ENCODE measurements at places on chromosomes 12 and 14.

DNA sequence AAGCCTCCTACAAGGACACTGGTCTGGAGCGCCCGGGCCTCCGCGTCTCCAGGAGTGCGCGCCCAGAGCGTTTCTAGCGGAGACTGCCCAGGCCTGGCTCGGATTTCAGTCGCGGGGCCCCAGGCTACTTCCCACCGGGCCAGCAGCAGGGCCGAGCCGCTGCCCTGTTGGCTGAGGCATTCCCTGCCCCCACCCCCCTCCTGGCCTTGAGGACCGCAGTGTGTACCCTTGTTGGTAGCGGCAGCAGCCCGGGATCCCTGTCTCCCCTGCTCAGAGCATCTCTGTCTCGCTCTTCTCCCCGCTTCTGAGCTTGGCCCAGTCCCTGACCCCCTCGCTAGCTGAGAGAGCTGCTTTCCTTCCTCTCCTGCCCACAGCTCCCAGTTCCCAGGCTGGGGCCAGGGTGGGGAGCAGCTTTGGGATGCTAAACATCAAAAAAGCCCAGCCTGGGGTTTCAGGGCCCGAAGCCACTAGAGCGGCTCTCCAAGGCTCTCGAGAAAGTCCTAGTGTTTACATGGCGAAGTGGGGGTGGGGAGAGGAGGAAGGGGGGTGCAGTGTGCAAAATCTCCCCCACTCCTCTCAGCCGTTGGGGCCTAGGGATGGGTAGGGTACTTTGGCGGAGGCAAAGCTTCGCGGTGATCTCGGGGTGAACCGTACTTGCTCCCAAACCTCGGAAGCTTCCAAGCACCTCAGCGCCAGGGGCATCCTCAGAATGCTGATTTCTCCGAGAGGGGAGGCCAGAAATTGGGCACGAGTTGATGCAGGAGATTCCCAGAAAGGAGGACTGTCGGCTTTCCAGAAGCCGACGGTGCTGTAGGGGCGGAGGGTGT lies 6.4 kb downstream of the NKX2-1 start:
- no peak for DNase-seq

GRCh38 chr12:70272510-70272909 lies 29.3 kb downstream of the CNOT2 start:
- no peak for DNase-seq

DNA sequence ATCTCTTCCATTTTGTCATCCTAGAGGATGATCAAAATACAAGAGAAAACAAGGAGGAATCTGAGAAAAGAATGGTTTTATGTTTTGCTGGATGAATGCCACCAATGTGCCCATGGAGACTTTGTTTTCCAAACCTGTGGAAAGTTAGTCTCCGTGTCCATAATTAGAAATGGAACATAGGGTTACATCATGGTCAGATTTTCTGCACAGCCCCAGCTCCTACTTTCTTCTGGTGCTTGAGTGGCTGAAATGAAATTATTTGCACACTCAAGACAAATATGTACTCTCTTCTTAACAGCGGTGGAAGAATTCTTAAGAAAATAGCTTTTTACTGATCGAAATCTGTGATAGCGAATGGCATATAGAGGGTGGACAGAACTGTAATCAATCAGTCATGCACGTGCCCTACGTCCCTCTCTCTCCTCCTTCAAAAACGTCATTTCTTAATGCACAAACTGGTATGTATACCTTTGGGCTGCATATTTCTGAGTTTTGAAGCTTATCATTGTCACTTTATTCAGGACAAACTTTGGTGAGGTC lies 825.2 kb downstream of the AACS start:
- DNase-seq = no peak

GRCh38 chr12:52582486-52582885 lies 8.8 kb upstream of the KRT74 start:
- DNase-seq = no peak

DNA sequence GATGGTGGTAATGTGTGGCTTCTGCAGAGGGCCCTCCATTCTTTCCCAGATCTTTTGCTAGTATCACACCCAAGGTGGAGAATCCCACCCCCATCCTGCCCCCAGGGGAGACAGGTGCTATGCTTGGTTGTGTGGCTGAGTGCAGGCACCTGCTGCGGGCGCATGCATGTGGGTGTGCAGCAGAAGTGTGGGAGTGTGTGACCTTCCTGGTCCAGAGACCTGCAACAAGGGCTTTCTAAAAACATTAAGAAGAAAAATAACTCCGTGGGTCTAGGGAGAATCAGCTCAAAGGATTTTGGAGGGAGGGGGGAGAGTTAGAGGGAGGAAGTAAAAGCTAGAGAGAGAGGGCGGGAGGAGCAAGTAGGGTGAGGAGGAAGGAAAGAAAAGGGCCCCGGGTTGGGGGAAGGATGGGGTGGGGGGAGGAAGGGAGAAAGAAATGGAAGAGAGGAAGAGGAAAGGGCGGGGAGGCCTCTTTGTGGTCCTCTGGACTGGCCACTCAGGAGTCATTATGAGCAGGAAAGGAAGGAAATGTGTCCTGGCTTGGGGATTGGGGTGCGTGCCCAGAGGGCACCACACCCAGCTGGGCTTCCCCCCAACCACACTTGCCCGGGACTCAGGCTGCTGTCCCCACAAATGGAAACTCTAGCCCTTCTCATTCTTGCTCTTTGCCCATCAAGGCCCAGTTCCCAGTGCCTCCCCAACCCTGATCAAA lies 3.1 kb upstream of the FIGNL2 start:
- no peak for DNase-seq

- peak; percentile 54 for DNase-seq
Measured at GRCh38 chr14:96256407-96256806, 397 bp downstream of the BDKRB1 start.

GRCh38 chr12:70920251-70920851 lies at the start of gene PTPRR:
Gene PTPRR (minus strand): TSS chr12:70920738. CDS start chr12:70920390, 348 bp downstream.
- no peak for DNase-seq

- DNase-seq = peak; percentile 92
Measured at GRCh38 chr12:77122236-77122635, 56.9 kb upstream of the E2F7 start.

- no peak for DNase-seq
Measured at GRCh38 chr14:102418169-102418852, 55.6 kb downstream of the TECPR2 start.

DNA sequence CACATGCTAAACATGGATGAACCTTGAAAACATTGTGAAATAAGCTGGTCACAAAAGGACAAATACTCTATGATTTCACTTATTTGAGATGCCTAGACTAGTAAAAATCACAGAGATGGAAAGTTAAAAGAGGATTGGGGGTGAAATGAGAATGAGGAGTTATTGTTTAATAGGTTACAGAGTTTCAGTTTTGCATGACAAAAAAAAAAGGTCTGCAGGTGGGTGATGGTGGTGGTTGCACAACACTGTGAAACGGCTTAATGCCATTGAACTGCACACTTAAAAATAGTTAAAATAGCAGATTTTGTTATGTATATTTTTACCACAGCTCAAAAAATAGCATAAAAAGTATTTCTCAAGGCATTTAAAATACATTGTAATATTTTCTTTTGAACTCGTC lies 151.9 kb upstream of the NRXN3 start:
- DNase-seq = no peak

- DNase-seq = peak; percentile 93
Measured at GRCh38 chr12:52871291-52872039, 22.7 kb upstream of the KRT78 start.

- DNase-seq = no peak
Measured at GRCh38 chr12:121787063-121788025, 6.1 kb downstream of the RHOF start.

DNA sequence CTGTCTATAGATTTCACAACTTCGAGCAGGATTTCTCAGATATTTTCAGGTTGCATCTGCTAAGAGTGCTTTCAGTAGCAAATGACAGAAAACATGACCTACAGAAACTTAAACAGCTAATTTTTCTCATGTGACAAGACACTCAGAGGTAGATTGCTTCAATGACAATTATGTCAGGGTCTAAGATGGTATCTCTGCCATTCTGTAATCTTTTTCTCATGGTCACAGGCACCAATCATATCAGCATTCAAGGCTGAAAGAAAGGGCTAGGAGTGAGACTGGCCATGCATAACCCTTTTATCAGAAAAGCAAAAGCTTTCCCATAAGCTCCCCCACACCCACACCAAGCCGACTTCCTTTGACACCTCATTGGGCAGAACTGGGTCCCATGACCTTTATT lies 450.5 kb upstream of the FAR2 start:
- DNase-seq = no peak

GRCh38 chr14:24262821-24263733 lies at the start of gene TGM1:
Gene TGM1 (minus strand): TSS chr14:24263177. CDS start chr14:24262352, 825 bp downstream.
- DNase-seq = no peak

- peak; percentile 35 for DNase-seq
Measured at GRCh38 chr12:50507930-50508329, 3.1 kb downstream of the DIP2B start.

GRCh38 chr12:111570084-111570961 lies 28.8 kb downstream of the ATXN2 start:
- DNase-seq = peak; percentile 83

DNA sequence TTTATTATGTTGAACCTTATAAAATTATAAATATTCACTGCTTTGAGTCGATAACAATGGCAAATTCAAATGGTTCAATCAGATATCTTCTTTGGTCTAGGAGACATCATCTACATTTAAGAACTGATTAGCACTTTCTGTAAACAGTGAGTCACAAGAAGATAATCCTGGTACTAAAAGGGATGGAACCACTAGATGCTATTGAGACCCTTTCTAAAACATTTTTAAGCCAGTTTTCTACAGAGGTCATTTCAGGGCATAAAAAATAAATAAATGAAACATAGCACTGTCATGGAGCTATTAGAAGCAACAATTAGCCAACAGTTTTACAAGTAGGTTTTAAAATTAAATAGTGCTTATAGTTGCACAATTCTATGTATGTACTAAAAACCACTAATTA lies 212.2 kb downstream of the DUSP6 start:
- DNase-seq = no peak

DNA sequence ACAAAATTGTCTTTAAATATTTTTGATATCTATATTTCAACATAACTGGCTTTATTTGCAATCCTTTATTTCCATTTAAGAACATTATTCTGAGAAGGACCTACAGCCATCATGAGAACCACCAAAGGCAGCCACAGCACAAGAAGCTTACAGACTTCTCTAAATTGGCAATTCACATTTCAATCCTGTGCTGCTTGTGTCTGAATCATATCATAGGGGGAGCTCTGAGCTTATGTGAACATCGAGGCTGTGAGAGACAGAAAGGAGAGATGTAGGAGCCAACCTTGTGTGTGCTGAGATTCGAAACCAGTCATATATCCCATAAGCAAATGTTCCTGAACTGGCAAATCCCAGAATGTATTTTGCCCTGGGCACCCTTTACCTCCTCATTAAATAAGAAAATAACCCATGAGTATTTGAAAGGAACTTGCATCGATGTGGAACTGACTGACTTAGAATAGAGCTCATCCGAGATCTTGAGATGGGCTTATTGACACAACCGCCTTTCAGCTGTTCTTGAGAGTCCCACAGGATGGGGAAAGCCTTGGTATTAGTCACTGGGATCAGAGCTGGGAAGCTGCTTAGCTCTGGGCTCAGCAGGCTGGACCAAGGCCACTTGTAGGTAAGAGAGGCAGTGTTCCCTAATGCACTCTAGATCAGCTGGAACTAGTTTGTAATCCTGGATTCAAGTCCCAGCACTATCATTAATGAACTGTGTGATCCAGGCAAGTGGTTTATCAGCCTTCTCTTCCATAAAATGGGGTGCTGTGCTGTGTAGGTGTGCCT lies 329.8 kb downstream of the CACNA1C start:
- DNase-seq = no peak

- no peak for DNase-seq
Measured at GRCh38 chr12:104672501-104673265, 215.9 kb downstream of the CHST11 start.

DNA sequence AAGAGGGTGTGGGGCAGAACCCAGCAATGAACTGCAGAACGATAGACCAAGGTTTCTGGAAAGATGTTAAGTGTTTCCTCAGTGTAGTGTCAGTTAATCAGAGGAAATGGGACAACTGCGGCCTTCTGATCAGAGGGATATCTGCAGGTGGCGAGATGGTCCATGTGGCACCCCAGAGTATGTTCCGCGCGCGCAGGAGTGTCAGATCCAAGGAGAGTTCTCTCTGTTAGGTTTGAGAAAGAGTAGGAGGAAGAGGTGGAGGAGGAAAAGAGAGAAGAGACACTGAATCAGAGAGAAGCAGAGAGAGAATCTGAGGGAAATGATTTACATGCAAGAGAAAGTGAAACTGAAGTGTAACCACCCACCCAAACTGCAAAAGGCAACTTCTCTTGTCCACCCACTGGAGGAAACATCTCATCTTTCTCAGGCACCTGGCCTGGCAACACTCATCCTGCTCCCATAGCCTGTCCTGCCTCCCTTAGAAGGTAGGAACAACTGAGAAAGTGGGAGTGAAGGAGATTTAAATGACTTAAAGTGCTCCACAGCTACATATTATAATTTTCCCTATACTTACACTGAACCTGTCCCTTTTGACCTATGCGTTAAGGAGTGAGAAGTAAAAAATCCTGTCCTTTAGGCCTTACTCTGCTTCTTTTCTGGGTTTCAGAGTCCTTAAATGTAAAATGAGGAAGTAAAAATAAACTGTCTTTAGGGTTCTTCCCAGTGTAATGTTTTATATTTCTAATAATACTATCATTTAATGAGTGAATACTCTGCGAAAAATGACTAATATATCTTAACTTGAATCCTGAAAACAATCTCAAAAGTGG lies 6.8 kb upstream of the TESPA1 start:
- no peak for DNase-seq

DNA sequence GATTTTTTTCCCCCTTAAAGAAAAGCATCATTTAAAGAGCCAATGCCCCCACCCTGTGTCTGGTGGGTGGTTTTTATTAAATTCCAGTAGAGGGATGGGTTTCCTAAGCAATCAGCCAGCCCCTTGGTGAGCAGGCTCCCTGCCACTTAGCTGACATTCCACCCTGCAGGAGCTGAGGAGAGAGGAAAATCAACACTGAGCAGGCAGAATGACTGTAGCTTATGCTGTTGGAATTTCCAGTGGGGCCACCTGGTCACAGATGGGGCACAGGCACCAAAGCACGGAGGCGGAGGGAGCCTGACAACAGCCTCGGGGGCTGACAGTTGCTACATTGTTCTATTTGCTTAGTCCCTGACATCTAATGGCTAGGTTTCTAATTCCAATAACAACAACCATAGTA lies 127.7 kb downstream of the TMEM30B start:
- DNase-seq = no peak

- no peak for DNase-seq
Measured at GRCh38 chr14:66651536-66652220, 143.7 kb downstream of the GPHN start.

- no peak for DNase-seq
Measured at GRCh38 chr12:33752854-33753253, 269.4 kb upstream of the ALG10 start.

DNA sequence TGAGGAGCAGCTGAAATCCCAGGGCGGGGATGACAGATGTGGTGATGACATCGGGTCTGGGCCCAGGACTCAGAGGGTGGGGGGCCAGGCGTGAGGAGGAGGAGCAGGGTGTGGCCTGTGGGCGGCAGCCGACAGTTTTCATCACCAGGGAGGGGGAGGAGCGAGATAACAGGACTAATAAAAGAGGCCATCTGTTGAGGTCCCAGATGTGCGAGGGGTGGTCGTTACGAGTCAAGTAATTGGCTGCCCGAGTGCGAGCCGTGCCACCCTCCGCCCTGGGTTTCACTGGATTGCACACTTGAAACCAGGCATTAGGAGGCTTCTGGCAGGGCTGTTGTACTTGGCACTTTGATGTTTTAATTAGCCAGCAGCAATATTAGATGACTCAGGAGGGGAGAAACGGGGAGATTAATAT lies 67.2 kb downstream of the NOS1 start:
- no peak for DNase-seq

Data from foreskin keratinocyte (primary cell).